Frontal cortex (tissue), 4 donors: ENCODE measurements at places on chromosomes 16 and 17. TPM values are rescaled to one million over a fixed set of nuclear protein-coding genes. Genes with fewer than 3 reads are reported as not detected.

GRCh38 chr17:81279278-81280275, 15.5 kb downstream of the SLC38A10 start:
- DNase-seq = no peak

- no peak for DNase-seq
These were observed 10.9 kb downstream of the CETP start for GRCh38 chr16:56972403-56973293.

P2RX1 gene
- total RNA-seq = not detected

DNA sequence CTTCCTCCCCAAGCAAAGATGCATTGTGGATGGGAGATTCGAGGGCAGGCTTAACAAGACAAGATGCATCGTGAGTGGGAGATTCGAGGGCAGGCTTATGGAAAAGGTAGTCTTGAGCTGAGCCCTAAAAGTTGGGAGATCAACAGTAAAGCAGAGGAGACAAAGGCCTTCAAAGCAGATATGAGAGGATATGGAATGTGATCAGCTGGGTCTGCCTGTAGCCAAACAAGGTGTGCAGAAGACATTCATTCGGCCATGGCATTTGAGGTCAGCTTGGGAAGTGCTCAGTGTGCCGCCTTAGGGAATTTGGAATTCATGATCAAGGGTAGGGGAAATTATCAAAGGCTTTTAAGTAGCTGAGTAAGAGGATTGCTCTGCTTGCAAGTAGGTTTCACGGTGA, 39.5 kb downstream of the DNAH9 start:
- no peak for DNase-seq

- DNase-seq = no peak
These were observed 96.8 kb upstream of the CLEC3A start for GRCh38 chr16:77925531-77925930.

SLC6A2 gene
- under 0.01 TPM for total RNA-seq

TVP23A gene
- 17.5 TPM for total RNA-seq

PIGL gene
- 20.4 TPM for total RNA-seq

DNA sequence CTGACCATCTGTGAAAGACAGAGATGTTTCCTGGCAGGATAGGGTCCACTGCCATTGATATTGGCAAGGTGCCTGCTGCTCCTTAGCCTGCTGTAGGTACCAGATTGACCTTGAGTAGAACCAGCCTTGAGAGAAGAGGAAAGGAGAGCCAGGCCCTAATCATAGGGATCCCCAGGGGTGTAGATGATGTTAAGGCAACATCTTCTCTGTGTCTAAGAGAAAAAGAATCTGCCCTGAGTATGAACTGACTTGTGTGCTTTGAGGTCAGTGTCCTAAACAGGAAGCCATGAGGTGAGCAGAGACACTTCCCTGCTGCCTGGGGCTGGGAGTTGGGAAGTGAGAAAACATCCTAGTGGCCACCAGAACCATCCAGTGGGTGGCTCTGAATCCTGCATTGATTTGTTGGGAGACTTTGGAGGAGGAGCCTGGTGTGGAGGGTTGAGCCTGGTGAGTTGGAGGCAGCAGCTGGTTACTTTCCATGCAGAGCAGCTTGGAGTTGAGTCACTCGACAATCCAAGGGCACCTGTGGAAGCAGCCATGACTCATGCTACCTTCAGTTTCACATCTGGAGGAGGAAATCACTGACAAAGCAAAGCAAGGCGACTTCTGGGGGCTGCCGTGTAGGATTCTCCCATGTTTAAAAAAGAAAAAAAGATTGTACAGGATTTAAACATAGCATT, 47.8 kb downstream of the BMERB1 start:
- DNase-seq = peak; percentile 37

CTRB1 gene
- total RNA-seq = not detected

- no peak for DNase-seq
These were observed 848 bp upstream of the TBKBP1 start for GRCh38 chr17:47692895-47693730.

- DNase-seq = no peak
These were observed 572.2 kb downstream of the CDH13 start for GRCh38 chr16:83198977-83199376.

GRCh38 chr16:2856061-2856670, 1.8 kb downstream of the PRSS22 start:
- DNase-seq = no peak

- no peak for DNase-seq
These were observed 6.8 kb upstream of the AKAP1 start for GRCh38 chr17:57078274-57078673.

CORO6 gene
- total RNA-seq = 0.82 TPM

DNA sequence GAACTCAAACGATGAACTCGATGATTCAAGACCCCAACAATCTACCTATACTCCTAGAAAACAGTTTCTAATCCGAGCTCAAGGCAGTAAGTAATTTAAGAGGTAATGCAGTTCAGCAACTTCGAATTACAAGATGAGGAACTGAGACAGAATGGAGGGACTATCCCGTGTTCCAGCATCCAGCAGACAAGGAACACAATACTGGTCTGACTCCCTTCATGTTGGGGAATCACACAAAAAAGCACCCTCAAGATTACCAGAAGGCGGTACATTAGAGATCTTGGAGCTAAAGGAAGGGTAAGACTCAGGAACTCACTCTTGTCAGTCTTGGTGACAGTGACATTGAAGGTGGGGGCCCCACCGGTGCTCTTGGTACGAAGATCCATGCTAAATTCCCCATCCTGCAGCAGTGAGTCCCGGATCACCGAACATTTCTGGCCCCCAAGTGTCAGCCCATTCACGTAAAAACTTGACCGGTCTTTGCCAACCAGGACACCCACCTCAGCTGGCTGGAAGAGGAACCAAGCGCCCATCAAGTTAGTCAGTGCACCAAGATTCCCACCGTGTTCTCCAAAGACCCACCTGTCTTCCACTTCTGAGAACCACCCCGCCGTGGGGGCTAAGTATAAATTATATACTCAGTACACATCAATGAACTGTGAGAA, 1.9 kb downstream of the PFN1 start:
- no peak for DNase-seq

DNA sequence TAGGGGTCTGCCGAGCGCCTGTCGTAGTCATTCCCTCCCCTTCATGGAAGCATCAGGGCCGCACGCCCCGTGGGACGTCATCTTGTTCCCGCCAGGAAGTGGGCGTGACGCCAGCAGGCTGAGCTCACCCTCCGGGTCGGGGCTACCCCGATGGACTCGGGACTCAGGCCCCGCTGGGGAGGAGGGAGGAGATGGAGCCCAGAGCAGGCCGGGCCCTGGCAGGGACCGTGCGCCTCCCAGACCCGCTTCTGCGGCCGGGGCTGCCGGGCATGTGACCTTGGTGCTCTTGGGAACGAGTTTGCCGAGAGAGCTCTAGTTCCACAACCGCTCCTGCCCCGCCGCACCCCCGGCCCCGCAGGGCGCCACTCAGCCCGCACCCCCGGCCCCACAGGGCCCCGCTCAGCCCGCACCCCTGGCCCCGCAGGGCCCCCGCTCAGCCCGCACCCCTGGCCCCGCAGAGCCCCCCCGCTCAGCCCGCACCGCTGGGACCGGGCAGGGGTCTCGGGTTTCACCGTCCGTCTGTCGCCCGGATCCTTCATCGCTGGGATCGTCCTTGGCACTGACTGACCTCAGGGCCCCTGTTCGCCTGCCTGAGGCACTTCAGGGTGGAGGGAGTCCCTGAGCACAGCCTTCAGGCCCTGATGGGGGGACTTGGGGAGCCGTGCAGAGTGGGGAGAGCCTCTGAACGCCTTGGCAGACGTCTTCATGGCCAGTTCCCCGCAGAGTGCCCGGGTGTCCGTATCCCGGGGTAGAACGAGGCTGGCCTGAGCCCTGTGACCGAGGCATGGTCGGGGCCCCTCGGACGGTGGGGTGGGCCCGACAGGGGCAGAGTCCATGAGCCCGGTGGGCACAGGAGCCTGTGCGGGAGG, 5.8 kb downstream of the CACNA1H start:
- no peak for DNase-seq

GRCh38 chr17:45996282-45996937, 2.6 kb upstream of the STH start:
- DNase-seq = no peak

EVPL gene
- total RNA-seq = not detected

- DNase-seq = no peak
These were observed 178.6 kb downstream of the CPPED1 start for GRCh38 chr16:12625068-12625467.

GRCh38 chr17:73262676-73263642, 1.3 kb upstream of the CPSF4L start:
- DNase-seq = no peak

DNA sequence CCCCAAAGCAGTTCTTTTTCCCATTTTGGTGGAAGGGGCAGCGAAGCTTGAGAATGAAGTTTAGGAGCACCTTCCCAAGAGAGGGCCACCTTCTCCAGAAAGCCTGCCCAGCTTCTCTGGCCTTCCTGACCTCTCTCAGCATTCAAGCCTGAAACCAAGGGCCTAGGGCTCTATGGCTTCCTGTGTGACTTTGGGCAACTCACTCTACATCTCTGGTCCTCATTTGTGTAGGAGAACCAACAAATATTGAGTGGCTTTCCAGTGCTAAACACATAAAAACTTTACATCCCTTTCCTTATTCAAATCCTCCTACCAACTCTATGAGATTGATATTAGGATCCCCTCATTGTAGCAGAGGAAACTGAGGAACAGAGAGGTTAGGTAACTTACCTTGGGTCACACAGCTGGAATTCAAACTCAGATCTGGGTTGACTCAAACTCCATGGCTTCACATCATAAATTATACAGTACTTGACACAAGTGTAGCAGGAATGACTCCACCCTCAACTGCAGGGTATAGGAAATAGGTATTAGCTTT, 32.0 kb upstream of the MYO18A start:
- no peak for DNase-seq

DNA sequence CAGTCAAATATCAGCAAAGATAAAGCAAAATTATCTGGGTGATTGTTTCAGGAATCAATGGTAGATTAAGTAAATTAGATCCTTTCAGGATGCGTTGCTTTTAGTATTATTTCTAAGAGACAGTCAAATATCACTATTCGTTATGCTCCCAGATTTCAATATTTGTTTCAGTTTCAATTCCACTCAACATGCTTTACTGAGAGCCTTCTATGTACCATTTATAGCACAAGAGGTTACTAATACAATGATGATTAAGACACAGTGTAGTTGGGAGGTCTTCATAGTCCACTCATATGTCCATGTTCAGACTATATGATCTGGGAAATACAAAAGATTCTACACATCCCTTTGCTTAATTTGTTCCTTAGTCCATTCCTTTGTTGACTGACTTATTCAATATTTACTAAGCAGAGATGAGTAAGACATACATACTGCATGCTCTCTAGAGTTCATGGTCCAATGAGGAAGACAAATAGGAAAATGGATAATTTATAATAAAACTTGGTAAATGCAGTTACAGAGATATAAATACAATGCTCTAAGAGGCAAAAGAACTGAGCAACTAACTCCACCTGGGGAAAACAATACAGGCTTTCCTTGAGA, 88.2 kb upstream of the NOG start:
- DNase-seq = no peak

FBXW10 gene
- total RNA-seq = 0.82 TPM

- DNase-seq = no peak
These were observed 3.2 kb upstream of the ARL6IP1 start for GRCh38 chr16:18804540-18804939.

DNA sequence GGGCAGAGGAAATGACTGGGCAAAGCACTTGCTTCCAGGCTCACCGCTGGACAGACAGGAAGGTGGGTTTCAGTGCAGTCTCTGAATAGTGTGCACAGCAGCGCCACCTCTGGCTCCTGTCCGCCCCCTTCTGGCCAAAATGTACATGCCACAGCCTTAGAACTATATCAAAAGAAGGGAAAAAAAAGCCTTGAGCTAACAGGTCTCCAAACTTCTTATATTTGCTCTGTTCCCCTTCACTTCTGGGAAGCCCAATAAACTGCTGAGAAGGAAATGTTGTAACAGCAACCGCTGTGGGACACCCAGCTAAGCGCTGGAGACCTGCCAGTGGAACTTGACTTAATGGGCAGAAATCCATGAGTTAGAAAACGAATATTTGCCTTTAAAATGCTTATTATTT, 17.5 kb downstream of the COG7 start:
- peak; percentile 27 for DNase-seq

ABCC6 gene
- 0.41 TPM for total RNA-seq

- DNase-seq = no peak
These were observed 8.8 kb downstream of the ST3GAL2 start for GRCh38 chr16:70429888-70430666.

DNA sequence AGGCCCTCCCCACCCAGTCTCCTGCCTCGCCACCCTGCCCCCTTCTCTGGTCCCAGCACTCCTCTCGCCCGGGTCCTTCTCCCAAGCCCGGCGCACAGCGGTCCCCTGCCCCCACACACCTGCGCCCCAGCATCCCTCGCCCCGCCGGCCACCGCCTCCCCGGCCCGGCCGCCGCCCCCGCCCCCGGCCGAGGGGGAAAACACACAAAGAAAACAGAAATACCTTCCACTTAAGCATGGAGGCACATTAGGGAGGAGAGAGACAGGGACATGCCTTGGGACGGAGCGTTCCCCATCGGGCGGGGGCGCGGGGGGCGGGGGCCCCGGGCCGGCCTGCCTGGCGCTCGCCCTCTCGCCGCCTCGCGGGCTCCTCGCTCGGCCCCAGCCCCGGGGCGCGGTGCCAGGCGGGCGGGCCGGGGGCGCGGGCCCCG, 326 bp downstream of the SRCIN1 start:
- DNase-seq = no peak

- DNase-seq = no peak
These were observed 22.6 kb downstream of the PRDM7 start for GRCh38 chr16:90054554-90054953.
